NCI-H2081 (cell line): ENCODE measurements at places on chromosomes 6 and 20.

GRCh38 chr6:170287371-170287876 is 3.5 kb downstream of the DLL1 start:
- DNase-seq: no peak

DNA sequence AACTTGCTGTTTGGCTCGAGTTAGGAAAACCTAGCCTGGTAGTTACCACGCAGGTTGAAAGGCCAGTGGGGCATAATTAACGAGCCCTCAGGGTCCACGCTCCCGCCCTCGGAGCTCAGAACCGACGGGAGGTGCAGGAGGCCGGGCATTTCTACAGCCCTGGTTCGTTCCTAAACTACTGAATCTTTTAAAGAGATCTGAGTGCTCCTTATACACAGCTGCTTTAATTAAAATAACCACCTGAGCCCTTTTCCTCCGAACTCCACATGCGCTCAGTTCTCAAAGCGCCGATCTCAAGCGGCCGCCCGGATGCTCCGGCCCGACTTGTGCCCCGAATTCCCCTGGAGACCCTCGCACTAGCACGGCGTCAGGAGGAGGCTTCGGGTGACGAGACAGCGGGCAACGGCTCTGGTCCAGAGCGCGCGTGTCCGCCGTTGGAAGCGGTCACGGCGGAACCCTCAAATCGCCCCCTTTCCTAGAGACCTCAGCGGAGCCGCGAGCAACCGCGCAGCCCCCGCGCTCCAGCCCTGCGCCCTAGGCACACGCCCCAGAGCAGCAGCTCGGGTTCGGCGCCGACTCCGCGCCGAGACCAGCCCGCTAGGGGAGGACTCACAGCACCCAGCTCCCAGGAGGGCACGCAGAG is 397 bp downstream of the WDR27 start:
- no peak for DNase-seq

- peak; percentile 3 for DNase-seq
Measured at GRCh38 chr6:156808287-156808686, 31.1 kb downstream of the ARID1B start.

- DNase-seq: no peak
Measured at GRCh38 chr6:158042245-158042798, 60.7 kb downstream of the SYNJ2 start.

DNA sequence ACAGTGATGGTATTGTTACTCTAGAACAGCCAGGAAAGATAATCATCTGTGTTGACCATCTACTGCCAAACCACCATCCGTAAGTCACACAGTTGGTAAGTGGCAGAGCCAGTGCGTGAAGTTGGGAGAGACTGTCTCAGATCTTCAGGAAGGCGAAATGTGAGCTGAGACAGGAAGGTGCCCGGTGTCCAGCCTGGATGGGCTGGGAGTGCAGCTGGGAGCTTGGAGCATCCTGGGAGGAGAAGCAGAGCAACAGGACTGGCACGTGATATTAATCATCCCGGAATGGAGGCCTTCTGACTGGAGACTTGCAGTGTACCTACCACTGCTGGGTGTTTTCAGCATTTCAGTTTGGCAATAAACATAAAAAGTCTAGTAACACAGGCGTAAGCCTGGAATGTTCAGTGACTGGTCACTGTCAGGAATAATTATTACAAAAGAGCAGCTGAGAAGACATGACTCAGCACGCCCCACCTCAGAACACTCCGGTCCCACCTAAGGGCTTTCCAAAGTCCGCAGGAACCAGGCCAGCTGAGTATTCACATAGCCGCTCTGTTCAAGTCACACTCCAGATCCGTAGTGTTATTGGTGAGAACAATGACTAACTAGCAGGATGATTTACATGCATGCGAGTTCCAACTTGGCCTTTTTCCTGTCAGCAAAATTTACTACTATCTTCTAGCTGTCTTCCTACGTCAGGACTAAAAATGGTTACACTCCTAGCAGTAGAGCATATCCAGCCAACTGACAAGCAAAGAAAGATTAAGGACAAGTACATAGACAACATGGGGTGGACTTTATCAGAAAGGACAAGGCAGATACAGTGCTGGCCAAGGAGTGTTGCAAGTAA is 45.1 kb upstream of the PNRC1 start:
- no peak for DNase-seq

- no peak for DNase-seq
Measured at GRCh38 chr20:35492352-35492751, 37.0 kb downstream of the CEP250 start.

- no peak for DNase-seq
Measured at GRCh38 chr6:130000526-130001421, 17.6 kb upstream of the L3MBTL3 start.
